Activated CD8-positive, alpha-beta memory T cell treated with anti-CD3 and anti-CD28 coated beads for 1 hour (primary cell): ENCODE measurements at places on chromosomes 2 and 18.

GRCh38 chr2:185381631-185382030 lies 357.0 kb upstream of the FSIP2 start:
- DNase-seq = no peak

DNA sequence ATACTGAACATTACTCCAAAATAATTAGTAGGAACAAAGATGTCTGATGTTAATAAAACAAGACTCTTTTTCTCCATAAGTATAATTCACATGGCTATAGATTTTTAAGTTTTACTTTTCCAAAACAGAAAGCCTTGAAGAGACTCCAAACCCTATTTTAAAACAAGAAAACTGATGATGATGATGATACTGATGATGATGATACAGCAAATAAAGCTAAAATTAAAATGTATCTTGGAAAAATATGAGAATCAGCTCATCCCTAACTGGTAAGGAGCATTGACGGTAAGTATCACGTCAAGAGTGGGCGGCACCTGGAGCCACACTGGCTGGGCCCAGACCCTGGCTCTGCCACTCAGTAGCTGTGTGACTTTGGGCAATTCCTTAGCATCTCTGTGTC lies 39.6 kb downstream of the ID2 start:
- DNase-seq = no peak

- DNase-seq = no peak
These were observed 111.5 kb downstream of the MTCL1 start for GRCh38 chr18:8816816-8817215.

- no peak for DNase-seq
These were observed 5.6 kb downstream of the TMEM163 start for GRCh38 chr2:134713176-134713575.

GRCh38 chr2:99336804-99337112 lies 431 bp upstream of the EIF5B start:
- no peak for DNase-seq

DNA sequence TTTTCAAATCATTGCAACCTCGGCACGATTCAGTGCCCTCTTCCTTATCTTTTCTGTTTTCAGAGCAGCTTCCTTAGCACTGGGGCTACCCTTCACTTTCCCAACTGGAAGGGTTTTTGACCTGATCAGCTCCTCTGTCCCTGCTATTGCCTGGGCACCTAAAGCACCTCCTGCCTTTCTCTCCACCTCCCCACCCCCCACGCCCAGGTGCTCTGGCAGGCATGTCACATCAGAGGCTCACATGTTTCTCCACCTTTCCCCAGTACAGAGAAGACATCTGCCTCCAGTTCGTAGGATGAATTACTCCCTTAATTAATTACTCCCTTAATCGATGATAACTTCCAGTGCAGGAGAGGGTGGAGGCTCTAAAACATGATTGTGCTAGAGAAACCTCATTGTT lies 88.7 kb upstream of the LCLAT1 start:
- no peak for DNase-seq

GRCh38 chr2:1082456-1083205 lies 132.0 kb downstream of the SNTG2 start:
- DNase-seq = no peak

GRCh38 chr2:73089270-73090030 lies 17.9 kb upstream of the SFXN5 start:
- no peak for DNase-seq

DNA sequence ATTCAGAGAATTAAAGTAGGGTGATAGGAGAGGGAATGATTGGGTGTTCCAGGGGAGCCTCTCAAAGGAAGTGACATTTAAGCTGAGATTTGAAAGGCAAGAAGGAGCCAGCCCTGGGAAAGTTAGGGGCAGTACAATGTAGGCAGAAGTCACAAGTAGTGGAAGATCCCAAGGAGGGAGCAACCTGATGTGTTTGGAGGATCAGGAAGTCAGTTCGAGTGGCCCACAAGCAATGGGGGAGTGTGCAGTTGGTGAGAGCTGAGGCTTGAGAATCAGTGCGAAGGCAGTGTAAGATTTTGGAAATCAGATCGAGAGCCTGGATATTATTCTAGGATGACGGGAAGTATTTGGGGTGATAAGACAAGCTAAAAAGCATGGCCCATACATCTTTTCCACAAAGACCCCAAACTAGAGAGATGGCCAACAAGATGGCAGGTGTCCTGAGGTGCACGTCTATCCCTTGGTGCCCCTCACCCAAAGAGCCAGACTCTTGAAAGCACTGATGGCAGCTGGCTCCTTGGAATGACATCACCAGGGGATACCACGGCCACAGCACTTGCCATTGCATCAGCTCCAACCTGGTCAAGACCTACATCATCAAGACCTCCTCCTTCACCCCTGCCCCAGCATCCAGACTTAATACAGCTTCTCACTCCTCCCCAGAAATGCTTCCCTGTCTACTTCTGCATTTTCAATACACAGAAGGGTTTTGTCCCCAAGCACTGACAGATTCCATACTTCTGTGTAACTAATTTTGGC lies 127.3 kb downstream of the BCL2 start:
- no peak for DNase-seq

DNA sequence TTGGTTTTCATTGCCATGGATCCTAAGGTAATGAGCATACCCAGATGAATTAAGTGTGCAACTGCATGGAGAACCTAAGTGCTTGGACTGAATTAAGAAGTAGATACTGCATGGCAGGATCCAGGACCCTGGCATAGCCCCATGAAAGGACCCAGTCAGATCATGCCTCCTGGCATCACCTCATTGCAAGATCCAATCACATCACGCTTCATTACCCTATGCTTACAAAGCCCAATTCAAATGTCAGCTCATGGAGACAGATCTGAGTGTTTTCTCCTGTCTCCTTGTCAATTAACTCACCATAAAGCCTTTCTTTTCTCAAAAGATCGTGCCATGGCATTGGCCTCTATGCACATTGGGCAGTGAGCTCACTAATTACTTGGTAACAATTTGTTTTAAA lies 519.8 kb upstream of the ZNF804A start:
- no peak for DNase-seq

- DNase-seq = no peak
These were observed 5.9 kb downstream of the WIPF1 start for GRCh38 chr2:174591740-174592139.

DNA sequence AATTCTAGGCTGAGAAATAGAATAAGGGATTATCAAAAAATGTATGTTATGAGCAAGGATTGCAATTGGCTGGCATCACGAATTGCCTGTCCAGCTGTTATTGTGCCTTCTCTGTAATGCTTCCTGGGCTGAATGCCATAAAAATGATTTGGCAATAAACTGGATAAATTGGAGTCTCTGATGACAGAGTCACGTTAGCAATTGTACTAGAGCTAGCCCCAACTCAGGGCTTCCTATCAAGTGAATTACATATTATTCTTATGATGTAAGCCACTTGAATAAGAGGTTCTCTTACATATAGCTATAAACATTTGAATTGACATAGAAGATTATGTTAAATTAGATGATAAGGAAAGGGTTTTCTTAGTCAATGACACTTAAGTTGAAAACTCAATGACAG lies 607.5 kb upstream of the REG3G start:
- DNase-seq = no peak

DNA sequence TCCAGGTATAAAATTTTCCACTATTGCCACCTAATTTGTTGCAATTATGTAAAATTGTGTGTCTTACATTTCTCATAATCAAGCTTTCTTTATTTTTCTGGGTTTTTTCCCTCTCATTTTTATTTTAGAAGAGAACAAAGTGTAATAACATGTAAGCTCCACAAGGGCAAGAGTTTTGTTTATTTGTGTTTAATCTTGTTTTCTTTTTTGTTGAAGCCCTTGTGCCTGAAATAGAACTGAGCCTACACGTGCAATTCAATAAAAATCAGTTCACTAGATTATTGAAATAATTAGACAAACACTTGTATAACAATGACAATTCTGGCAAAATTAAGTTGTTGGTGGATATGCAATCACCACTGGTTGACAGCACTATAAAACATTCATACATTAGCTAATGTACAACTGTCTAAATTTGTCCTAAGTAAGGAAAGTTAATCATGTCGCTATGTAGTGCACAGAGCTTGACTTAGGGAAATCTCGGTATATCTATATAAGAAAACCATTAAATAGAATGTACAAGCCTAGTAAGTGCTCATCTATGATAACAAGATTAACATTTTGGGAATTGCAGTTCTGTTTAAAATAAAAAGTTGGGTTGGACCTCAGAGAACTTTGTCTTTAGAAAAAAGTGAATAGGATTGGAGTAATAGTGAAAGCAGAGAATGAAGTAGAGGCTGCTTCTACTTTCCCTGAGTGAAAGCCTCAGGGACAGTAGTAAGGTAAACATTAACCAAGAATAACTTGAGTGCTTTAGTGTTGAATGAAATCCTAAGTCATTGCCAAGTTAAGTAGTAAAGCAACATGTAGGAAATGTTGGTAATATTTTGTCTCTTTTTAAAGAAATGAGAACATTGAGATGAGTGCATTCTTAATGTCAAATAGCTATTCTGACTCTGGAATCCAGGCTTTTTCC lies 37.4 kb upstream of the NOL4 start:
- no peak for DNase-seq
